ENCODE measurements at places on chromosomes 4 and X. TPM values are rescaled to one million over a fixed set of nuclear protein-coding genes. Genes with fewer than 3 reads are reported as not detected.

DNA sequence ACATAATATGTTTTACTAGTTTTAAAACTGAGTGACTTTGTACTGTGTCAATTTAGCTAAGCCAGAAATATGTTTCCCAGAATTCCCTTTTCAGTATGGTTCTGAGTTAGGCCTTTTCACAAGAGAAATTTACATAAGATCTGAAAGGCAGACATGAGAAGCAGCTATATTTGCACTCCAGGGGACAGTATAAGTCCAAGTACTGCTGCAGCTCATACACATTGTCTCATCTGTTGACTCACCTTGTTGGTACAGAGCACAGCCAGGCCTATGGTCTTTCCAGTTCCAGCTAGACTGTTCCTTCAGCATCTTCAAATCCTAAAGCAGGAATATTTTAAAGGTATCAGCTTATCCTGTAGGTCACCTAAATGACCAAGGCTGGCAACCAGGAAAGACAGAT lies 53.5 kb downstream of the BMP3 start:
- no peak for DNase-seq

DNA sequence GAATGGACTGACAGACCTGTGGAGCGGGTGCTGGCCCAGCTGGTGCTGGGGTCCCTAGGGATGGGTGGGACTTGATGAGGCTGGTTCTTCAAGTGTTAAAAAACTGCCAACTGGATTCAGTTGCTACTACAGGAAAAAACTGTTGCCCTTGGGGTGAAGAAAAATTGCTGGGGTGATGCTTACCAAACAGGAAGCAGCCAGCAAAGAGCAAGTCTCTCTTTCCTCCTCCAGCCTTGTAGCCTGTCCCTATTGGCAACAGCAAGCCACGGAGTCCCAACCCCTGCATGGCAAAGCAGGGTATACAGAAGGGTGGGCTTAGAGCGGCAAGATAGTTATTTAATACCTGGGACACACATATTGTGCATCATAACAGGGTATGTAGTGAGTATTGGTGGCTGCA lies 60.1 kb upstream of the ATP8A1 start:
- no peak for DNase-seq

GRCh38 chr4:41189076-41189475 lies 25.3 kb downstream of the APBB2 start:
- no peak for DNase-seq

DNA sequence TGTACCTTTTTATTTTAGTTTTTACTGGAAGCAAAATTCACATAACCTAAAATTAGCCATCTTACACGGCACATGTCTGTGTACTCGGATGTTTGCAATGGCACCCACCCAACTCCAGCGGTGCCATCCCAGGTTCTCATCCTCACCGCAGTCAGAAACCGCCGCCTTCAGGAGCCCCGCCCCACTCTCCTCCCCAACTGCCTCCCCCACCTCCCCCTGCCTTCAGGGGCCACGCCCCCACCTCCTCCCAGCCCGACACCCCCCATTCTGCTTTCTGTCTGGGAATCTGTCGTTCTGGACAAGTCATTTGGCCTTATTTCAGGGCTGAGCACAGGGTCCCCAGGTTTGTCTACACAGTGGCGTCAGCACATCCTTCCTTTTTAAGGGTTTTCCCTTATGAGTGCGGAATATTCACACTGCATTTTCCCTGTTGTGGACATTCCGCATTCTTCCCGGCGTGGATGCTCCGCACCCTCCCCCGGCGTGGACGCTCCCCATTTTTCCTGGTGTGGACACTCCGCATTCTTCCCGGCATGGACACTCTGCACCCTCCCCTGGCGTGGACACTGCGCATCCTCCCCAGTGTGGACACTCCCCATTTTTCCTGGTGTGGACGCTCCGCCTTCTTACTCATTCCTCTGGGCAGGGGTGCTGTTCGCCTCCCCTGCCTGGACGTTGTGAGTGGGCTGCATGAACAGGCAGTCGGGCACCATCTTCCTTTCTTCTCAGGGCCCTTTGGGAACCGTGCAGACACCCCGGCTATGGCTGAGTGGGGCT lies 135.4 kb upstream of the NKX1-1 start:
- DNase-seq = no peak

DNA sequence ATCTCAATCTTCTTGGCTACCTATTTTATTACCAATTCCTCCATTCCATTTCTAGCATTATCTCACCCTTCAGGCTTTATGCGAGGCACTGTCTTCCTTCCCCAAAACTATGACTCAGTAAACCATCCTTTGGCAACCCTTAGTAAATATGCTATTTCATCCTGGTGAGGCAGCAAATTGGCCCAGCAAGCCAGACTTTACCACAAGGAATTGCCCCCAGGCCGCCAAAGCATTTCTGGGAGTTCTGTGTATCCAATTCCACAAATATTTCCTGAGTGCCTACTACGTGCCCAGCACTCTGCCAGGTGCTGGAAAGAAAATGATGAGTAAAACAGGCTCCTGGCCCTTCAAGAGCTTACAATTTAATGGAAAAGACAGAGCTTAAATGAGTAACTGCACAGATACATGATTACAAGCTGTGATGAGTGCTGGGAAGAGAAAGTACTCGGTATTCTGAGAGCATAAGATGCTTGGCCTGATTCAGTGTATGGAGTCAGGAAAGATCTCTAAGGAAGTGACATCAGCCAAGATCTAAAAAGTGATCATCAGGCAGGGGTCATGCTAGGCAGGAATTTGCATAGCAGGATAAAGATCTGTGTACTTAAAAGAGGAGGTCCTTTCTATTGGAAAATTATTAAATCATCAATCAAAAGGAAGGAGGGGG lies 193.8 kb downstream of the ADAMTS3 start:
- peak; percentile 64 for DNase-seq

DNA sequence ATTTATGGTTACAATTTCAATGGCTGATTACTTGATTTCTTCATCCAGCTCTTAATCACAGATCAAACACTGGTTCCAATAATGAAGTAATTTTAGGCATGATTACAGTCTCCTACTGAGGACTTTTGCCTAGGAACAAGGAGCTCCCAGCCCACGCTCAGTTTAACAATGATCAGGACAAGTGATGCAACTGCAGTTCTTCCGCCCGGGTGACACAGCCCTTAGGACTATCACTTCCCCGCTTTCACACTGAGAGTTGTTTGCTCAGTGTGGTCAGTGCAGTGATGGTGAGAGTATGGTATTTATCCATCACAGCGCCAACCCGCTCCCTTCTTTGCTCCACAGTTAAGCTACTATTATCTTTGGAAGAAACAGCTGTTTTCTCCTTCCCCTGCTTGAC lies 203.2 kb upstream of the MBNL3 start:
- DNase-seq = no peak

GRCh38 chr4:162104459-162105124 lies 59.2 kb downstream of the FSTL5 start:
- no peak for DNase-seq

- peak; percentile 94 for DNase-seq
Observed at GRCh38 chr4:103198111-103198765, at the start of gene CENPE. CENPE (minus strand) TSS chr4:103198343; CDS start chr4:103198319, 24 bp downstream.

- peak; percentile 0 for DNase-seq
Observed at GRCh38 chr4:117284736-117285135, 199.4 kb upstream of the TRAM1L1 start.

DNA sequence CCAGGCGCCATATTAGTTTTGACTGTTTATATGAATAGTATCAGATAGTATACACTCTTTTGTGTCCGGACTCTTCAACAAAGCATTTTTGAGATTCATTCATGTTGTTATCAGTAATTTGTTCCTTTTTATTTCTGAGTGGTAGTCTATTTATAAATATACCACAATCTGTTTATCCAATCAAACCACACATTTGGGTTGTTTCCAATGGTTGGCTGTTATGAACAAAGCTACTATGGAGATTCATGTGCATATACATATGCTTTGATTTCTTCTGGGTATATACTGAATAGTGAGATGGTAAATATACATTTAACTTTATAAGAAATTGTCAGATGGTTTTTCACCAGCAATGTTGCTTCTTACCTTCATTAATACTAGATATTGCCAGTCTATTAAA lies 36.8 kb upstream of the TAPT1 start:
- DNase-seq = peak; percentile 47

DNA sequence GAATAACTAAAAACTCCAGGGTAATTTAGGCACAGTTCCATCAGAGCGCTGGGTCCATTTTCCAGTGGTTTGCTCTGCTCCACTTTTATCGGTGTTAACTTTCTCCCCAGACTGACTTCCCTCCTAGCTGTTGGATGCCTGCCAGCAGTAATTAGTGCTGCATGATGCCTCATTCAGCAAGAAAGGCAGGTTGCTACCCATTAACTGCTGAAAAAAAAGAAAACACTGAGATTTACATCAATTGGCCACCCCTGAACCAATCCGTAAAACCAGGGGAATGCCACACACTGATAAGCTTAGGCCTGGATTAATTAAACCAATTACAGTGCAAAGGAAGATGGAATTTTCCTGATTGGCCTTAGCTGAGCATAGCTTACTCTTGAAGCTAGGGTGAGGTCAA lies 182.4 kb upstream of the CXXC4 start:
- no peak for DNase-seq

GRCh38 chrX:150934453-150934852 lies 36.0 kb upstream of the CD99L2 start:
- DNase-seq = no peak

DNA sequence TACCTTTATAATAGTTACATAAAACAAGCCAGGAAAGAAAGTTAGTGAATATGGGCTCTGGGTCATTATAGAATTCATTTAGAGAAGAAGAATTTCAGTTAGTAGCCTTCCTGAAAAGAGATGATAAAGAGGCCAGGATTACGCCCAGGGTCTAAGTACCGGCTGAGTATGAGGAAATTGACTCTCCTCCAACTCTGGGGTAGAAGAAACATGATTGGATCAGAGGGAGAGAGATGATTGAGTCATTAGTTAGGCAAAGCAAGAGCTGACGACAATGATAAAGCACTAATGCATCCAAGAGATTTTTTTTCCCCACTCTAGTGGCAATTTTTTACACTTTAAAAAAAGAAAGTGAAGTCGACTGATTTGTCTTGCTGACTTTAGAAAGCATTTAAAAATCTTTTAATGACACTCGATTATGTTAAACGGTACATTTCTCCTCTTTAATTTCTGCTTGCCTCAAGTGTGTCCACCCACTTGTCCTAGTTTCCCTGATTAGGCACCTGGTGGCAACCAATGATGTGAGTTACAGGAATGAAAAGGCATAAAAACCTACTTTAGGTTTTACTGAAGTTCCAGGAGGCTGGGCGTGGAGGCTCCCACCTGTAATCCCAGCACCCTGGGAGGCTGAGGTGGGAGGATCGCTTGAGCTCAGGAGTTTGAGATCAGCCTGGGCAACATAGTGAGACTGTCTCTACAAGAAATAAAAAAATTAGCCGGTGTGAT lies 37.3 kb upstream of the IGFBP7 start:
- DNase-seq = peak; percentile 19

DNA sequence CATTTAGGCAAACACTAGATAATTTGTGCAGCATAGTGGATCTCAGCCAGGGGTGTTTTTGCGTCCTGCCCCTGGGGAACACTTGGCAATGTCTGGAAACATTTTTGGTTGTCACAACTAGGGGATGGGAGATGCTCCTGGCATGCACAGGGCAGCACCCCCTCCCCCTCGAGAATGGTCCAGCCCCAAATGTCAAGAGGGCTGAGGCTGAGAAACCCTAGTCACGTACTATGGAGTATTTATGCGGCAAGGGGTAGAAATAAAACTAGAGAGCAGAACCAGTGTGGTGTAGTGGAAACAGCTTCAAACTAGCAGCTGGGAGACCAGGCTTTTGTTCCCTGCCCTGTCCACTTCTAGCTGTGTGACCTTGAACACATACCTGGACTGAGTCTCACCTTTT lies 38.2 kb upstream of the CLCN4 start:
- DNase-seq = no peak

GAGE12J gene
- total RNA-seq = not detected

NUP62CL gene
- not detected for total RNA-seq

HTT-AS gene
- total RNA-seq = not detected

PF4V1 gene
- not detected for total RNA-seq

F9 gene
- total RNA-seq = not detected

NOX1 gene
- total RNA-seq = 0.10 TPM

Measured in myocyte (in vitro differentiated cells).